Stimulated activated CD4-positive, alpha-beta T cell treated with anti-CD3 and anti-CD28 coated beads, Interleukin-2, amount 100 ng/mL, for 4 hours (primary cell): ENCODE measurements at places on chromosomes 5 and 9.

- DNase-seq, result no peak
These were observed 104.1 kb downstream of the CRB2 start for GRCh38 chr9:123460091-123460490.

DNA sequence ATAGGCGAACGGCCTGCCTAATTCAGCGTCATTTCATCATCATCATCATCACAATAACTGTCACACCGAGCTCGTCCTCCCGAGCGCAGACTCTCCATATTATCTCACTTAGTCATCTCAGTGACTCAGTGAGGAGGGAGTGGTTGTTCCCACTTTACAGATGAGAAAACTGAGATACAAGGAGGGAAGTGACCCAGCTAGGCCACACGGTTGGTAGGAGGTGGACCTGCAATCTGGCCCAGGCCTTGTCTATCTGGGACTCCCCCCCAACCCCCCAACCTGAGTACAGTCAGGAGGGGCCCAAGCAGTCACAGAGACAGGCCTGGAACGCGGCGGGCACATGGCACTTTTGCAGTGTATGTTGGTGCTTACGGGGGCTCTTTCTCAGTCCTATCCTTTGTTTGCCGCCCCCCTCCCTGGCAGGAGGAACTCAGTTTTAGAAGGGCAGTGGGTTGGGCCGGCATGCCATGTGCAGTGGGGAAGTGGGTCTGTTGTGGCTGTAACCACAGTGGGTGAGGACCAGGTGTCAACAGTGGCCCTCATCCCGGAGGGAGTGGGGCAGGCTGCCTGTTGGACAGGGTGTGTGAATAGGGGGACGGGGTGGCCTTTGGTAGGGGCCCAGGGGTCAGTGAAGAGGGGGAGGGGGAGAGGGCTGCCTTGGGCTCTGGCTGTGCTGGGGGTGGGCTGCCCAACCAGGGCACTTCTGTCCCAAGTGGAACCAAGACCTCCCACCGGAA, 1.7 kb upstream of the RXRA start:
- DNase-seq, result no peak

- no peak for DNase-seq
These were observed 117.0 kb downstream of the PAPPA start for GRCh38 chr9:116270546-116270945.

- DNase-seq, result no peak
These were observed 36.4 kb downstream of the SLC28A3 start for GRCh38 chr9:84304166-84304565.

- DNase-seq, result no peak
These were observed 321.5 kb downstream of the BRINP1 start for GRCh38 chr9:119047513-119048307.

GRCh38 chr5:151034422-151035379, 14.3 kb downstream of the GPX3 start:
- no peak for DNase-seq

DNA sequence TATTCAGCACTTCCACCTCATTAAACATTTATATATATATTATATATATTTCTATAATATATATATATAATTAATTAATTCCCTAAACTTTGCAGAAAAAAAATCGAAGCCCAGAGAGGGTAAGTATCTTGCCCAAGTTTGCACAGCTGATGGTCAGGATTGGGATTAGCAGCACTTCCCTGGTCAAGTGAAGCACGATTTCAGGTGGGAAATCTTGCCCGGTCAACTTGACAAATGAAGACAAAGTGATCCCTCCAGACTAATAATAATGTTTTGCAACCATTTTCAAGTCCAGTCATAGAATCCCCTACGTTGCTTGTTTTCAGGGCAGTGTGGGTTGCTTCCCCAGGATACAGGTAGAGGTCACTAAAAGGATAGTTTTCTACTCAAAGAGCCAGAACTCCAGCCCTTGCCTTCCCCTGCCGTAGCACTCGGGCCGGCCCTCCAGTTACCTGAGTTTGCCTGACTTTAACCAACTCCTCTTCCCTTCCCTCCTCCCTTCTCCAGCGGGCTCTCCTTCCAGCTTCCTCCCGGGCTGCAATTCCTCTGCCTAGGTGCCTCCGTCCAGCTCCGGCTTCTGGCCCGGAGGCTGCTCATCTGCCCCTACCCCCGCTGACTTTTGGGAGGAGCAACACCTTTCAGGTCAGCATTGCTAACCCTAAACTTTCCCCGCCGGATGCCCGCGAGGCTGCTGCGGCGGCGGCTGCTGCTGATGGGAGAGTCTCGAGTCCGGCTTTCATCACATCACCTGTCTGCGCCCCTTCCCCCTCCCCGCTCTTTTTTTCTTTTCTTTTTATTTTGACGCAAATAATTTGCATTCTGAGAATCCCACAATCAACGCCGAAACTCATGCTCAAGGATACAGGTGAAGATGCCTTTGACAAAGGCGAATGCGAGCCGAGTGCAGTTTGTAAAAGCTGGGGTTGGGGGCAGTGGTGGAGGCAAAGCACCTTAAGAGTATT, 930 bp downstream of the PRLR start:
- no peak for DNase-seq

- no peak for DNase-seq
These were observed 19.6 kb downstream of the ZNF131 start for GRCh38 chr5:43140286-43140685.

- no peak for DNase-seq
These were observed 6.0 kb upstream of the TESK1 start for GRCh38 chr9:35598866-35599590.

DNA sequence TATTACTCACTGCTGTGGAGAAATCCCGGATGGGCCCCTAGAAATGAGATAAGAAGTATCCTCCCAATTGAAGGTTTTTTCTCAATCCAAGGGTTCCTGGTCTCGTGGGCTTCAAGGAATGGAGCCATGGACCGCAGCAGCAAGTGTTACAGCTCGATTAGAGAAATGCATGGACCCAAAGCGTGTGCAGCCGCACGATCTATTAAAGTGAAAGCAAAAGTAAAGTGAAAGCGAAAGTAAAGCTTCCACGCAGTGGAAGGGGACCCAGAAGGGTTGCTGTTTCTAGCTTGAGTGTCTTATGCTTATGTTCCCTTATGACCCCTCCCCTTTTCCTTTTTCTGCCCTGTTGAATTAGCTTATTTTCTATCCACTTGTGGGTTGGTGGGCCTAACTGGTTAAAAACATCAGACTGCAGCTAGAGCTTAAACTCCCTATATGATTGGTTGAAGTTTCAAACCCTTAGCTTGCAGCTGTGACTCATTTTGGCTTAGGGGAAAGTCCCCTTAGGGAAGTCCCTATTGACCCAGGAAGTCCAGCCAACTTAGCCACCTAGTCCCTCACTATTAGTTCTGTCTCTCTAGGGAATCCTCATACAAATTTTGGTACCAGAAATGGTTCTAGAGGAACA, 1111.8 kb downstream of the TAF11L14 start:
- DNase-seq, result peak; percentile 29

- DNase-seq, result no peak
These were observed 41.1 kb upstream of the DAP start for GRCh38 chr5:10801931-10802666.

- DNase-seq, result no peak
These were observed 406.3 kb downstream of the SPOCK1 start for GRCh38 chr5:137092831-137093230.

GRCh38 chr5:6118691-6119090, 259.7 kb downstream of the MED10 start:
- no peak for DNase-seq

GRCh38 chr9:95029288-95029687, 288.2 kb downstream of the FANCC start:
- no peak for DNase-seq

DNA sequence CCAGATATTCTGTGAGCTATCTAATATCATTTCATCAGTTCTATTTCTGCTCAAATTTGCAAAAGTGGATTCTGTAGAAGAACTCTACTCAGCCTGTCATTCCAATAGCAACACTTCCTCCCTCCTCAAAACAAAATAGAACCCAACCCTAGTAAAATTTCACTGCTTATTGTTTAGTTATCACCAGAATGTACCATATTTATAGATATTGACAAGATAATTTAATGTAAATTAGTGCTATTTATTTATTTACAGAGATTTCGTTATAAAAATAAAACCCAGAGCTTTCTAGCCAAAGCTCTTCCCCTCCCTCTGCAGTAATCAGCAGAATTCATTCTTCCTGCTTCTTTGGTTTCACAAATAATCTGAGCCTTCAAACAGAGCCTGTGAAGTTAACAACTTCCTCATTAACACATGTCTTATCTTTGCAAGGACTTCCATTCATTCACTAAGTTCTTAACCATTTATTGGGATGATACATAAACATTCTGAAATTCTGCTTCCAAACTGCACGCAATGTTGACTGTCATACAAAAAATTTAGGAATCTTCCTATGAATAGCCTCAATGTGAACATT, 73.7 kb upstream of the PJA2 start:
- no peak for DNase-seq

DNA sequence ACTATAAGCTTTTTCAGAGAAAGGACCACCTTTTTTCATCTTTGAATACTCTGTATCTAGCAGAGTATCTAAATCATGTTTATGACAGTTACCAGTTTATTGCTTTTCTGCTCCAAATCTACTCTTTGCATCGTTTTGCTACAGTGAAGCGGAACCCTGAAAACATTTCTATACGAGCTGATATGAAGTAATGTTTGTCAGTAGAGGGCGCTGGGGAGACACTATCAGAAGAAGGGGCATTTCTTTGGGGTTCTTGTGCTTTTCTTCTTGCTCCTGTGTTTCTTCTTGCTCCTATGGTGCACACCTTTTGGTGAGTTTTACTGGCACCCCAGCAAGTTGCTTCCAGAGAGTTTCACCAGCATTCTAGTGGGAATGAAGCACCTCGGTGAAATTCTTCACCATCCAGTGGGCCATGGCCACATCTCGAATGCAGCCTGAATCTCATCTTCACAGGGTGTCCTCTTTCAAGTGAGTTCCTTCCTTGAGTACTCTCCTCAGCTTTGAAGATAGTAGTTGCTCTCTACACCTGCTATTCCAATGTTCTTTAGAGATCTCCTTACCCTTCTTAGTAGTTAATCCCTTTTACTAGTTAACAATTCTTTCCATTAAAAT, 98.4 kb downstream of the FGF1 start:
- DNase-seq, result no peak

GRCh38 chr5:96054311-96055030, 92.8 kb upstream of the ELL2 start:
- DNase-seq, result no peak

DNA sequence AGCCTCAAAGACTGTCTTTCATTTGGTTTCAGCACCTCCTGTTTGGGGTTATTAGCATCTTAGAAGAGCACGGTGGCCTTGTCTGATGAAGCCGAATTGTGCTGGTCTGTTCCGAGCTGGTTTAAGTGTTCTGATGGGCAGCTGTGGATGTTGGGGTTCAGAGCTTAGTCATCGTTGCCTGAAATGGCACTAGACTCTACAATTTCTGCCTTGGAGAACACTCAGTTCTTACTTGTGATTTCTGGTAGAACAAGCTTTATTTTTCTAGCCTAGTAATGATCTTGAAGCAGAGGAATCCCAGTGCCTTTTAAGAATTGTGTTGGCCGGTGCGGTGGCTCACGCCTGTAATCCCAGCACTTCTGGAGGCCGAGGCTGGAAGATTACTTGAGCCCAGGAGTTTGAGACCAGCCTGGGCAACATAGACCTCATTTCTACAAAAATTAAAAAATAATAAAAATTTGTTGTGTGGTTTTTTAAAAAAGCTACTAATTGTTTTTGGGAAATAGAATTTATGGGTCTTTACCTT, 7.8 kb downstream of the FBXW5 start:
- no peak for DNase-seq

GRCh38 chr5:173984218-173984617, 4.8 kb upstream of the C5orf47 start:
- no peak for DNase-seq

DNA sequence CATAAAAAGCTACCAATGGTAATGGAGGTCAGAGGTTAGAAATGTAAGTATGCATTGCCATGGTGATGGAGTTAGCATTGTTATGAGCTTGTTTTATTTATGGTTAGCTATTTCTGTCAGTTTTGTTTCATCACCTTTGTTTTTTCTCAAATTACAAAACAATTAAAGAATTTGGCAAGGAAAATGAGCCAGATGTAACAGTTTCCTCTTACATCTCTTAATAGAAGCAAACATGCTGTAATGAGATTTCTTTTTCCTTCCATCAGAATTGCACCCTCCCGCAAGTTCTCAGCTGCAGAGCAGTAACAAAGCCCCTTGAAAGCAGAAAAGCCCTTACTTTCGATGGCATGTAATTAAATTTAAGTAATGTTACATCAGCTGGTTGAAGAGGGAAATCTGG, 233.0 kb downstream of the SGCD start:
- DNase-seq, result no peak

DNA sequence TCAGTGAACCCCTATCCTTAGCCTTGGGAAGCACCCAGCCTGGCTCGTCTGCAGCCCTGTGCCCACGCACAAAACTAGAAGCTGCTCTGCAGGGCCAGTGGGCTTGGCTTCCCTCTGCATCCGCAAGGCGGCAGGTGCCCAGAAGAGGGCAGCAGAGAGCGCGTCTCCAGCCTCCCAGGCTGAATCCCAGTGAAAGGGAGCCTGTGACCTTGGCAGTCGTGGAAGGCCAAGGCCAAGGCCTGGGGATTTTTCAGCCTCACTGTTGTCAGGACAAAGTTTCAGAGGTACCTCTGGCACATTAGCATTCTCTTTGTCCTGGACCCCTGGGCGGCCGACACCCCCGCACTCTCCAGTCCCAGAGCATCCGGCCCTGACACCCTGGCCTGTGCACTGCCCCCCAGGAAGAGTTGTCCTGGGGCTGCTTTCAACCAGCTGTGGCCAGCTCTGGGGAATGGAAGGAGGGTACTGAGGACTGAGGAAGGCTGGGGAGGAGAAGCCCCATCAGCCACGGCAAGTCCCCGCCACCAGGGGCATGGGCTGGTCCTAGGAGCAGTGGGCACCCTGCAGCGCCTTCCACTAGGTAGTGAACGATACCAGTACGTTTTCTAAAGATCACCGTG, 63.6 kb upstream of the IL17B start:
- DNase-seq, result peak; percentile 52

GRCh38 chr5:158120760-158121159, 261.8 kb upstream of the CLINT1 start:
- no peak for DNase-seq

- DNase-seq, result no peak
These were observed 56.2 kb downstream of the CNTLN start for GRCh38 chr9:17191082-17191481.

GRCh38 chr5:75441560-75441959, 69.9 kb downstream of the CERT1 start:
- DNase-seq, result no peak

GRCh38 chr5:174972291-174972690, 247.9 kb downstream of the MSX2 start:
- no peak for DNase-seq

- no peak for DNase-seq
These were observed 25.6 kb downstream of the USP20 start for GRCh38 chr9:129860653-129861446.

GRCh38 chr5:178282391-178282790, 49.8 kb upstream of the PHYKPL start:
- no peak for DNase-seq
